ENCODE measurements at places on chromosomes 12 and 14. TPM values are rescaled to one million over a fixed set of nuclear protein-coding genes. Genes with fewer than 3 reads are reported as not detected.

DNA sequence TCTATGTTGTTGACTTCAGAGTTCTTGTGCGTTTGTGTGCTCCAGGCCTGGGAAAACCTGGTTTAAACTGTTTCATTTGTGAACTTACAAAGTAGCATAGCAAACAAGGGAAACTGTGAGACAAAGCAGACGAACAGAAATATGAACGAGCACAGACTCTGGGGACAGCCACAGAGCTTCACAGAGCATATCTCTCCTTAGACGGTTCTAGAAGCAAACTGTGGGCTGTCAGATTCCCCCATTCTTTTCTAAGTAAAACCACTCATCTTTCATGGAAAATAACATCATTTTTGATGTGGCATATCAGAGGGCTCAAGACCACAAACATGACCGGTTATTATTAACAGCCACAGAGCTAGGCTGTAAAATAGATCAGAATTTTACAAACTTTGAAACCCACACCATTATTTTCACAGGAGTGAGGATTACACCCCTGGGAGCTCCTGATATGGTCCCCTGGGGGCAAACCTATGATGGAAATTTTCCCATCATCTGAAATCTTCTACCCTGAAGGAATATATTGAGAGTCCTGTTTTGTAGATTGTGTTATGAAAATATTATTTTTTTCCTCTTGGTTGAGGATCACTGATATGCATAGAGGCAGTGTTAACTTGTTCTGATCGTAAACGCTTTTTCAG lies 102.0 kb downstream of the ADGRD1 start:
- DNase-seq: no peak

DNA sequence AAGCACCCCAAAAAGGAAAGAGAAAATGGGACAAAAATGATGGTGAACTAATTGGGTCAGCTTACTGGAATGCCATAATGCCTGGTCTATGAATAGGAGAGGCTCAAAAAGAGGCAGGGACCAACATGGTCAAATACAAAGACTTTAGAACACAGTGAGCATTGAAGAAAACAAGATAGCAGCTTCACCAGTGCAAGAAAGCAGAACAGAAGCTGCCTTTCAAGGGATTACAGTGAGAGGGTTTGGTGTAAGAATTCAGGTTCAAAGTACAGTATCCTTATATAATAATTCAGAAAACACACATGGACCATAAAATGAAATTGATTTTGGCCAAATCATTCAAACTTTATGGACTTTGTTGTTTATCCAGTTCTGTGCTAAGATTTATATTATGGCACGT lies 162.1 kb downstream of the NAV3 start:
- no peak for DNase-seq

DNA sequence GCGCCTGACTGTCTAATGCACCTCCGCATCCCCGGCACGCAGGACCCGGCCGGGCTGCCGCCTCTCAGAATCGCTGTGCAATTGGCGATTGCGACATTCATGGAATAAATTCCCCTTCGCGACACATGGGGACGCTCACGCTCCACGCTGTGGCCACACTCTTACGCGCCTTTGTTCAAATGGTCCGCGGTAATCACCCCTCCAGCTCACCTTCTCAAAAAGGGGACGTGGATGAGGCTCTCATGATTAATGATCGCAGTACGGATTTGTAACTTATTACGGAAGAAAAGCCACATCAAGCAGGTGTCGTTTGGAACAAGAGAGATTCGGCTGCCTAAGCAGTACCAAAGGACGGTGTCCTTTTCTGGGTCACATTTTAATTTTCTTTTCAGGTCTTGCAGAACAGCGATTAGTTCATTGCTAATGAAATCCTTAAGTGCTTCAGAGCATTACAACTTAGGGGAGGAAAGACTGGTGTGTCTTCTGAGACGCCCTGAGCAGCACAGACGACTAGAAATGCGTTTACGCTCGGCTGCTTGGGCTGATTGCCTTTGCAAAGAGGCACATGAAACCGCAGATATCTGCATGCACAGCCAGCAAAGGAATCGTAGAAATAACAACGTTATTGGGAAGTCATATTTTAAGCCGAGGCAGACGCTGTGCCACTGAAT lies 37.3 kb upstream of the ADGRD1 start:
- peak; percentile 9 for DNase-seq

GRCh38 chr12:114852976-114853529 lies 169.1 kb upstream of the TBX3 start:
- no peak for DNase-seq

- peak; percentile 3 for DNase-seq
These were observed 791.2 kb downstream of the FLRT2 start for GRCh38 chr14:86321151-86321550.

DNA sequence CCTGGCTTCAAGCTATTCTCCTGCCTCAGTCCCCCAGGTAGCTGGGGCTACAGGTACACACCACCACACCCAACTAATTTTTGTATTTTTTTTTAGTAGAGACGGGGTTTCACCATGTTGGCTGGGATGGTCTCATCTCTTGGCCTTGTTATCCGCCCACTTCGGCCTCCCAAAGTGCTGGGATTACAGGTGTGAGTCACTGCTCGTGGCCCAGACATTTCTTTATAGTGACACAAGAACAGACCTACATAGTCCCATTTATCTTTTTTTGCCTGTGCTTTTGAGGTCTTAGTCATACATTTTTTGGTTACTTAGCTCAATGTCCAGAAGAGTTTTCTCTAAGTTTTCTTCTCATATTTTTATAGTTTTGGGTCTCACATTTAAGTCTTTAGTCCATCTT lies 247.4 kb downstream of the SYT10 start:
- peak; percentile 6 for DNase-seq

Gene MAX
- total RNA-seq: 83.7 TPM

DNA sequence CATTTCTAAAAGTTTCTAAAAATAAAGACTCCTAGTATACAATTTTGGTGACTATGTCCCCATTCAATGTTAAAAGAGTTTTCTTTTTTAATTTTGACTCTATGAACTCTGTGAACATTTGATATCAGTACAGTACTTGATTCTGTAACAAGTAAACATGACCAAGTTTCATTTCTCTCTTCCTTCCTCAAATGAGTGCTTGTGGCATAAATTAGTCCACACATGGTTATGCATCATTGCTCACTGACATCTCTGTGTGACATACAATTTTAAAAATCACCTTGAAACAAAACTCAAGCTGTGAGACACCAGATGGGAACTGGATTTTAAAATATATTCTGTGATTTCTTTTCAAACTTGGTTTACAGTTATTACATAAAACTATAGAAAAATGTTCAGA lies 253.9 kb upstream of the MDGA2 start:
- DNase-seq: no peak

DNA sequence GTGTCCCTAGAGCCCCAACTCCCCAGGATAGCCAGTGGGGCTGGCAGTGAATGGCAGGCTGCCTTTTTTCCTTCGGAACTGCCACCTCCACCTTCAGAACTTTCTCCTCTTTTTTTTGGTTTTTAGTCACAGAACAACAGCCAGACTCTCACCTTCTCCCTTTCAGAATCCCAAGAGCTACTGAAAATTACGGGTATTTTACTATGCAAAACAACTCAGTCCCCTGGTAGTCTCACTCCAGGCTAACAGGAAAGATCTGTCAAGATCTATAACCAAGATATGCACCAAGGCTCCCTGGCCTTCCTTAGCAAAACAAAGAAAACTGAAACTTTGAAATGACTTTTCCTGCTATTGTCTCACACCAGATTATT lies 12.5 kb downstream of the PLEKHG6 start:
- DNase-seq: no peak

Gene MRPS35
- total RNA-seq: 69.4 TPM

DNA sequence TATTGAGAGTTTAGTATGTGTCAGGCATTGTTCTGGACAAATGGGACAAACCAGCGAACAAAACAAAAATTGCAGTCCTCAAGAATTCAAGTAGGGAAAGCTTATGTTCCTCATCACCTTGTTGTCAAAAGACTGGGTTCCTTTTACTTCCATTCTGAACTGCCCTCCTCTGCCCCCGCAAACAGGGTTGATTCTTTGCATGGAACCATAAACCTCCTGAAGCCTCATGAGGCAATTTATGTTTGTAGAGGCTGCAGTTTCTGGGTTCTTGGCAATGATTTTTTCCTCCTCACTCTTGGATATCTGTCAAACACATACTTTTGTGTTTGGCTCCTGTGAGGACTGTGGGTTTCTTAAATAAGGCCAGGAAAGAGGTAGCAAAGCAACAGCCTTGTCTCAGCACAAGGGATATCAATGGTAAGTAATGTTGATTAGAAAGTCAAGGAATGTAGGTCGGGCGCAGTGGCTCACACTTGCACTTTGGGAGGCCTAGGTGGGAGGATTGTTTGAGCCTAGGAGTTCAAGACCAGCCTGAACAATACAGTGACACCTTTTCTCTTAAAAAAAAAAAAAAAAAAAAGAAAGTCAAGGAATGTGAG lies 13.9 kb downstream of the COPZ1 start:
- no peak for DNase-seq

Gene ESYT1
- total RNA-seq: 140 TPM

DNA sequence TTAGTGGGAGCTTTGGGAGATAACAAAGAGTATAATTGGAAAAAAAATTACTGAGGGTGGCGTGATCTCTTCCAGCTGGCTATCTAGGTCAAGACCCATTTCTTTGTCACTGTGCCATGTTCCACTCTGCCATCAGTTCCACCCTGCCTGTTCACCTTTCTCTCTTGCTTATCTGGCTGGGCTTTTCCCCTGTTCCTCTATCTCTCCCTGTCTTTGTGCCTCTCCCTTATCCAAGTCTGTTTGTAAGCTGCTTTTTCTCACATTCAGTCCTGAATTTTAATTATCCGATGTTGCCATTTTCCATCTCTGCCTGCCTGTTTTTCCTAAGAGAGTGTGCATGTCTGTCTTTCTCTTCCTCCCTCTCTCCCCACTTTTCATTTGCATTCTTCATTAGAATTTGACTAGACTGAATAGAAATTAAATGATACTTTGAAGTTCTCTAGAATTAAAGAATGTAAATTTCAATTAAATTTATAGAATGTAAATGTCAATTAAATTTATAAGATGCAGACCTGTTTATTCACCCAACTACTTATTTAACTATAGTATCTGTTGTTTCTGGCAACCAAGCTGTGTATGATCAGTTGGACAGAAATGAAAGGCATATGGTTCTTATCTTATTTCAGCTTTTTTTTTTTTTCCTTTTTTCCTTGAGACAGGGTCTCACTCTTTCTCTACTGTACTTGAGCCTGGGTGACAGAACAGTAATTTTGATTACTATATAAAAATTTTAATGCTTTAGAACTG lies 40.9 kb upstream of the A2ML1 start:
- DNase-seq: no peak

Data from HT1080 (cell line).